ENCODE measurements at places on chromosomes 11 and 22. TPM values are rescaled to one million over a fixed set of nuclear protein-coding genes. Genes with fewer than 3 reads are reported as not detected.

Gene OR10D3
- total RNA-seq = not detected

DNA sequence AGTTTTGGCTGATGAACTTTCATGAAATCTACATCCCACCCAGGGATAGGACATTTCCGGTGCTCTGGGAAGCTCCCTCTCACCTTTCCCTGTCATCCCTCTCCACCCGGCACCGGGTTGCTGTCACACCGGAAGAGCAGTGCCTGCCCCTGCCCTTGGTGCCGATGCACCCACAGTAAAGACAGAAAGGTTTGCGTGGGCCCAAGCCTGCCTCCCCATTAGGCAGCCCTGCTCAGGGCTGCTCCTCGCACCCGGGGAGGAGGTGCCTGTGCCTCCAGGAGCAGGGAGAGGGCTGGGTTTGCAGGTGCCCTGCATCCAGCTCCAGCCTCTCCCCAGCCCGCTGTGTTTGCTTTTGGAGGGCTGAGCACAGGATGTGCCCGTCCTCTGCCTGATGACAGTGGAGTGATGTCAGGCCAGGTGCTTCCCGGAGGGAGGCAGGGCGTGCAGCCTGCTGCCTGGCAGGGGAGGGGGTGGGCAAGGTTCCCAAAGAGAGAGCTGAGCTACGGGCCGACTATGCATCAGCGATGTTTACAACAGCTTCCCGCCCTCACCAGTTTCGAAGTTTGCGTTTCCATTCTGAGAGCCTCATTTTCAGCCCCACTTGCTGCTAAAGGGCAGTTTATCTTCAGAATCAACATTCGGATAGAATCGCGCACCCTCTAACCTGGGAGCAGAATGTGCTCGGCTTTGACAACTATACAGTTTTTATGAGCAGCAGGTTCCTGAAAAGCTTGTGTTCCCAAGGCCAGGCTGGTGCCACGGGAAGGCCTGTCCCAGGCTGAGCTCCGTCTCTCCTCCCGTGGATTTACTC is 83.2 kb upstream of the CLDN5 start:
- H3K27ac ChIP-seq = peak overlapping the region; percentile 10
- no peaks in the 10 kb centered on the region for H3K36me3 ChIP-seq
- DNase-seq = peak; percentile 71
- H3K4me1 ChIP-seq = peaks cover 34% of the 10 kb centered on the region
- H3K4me3 ChIP-seq = no peak overlapping the region

GRCh38 chr11:34052608-34053160 is 1.2 kb downstream of the CAPRIN1 start:
- H3K36me3 ChIP-seq = no peaks in the 10 kb centered on the region
- peaks cover 46% of the 10 kb centered on the region for H3K4me1 ChIP-seq
- no peak for DNase-seq
- peak overlapping the region; percentile 97 for H3K27ac ChIP-seq

Gene NUDT8
- 3.1 TPM for total RNA-seq

DNA sequence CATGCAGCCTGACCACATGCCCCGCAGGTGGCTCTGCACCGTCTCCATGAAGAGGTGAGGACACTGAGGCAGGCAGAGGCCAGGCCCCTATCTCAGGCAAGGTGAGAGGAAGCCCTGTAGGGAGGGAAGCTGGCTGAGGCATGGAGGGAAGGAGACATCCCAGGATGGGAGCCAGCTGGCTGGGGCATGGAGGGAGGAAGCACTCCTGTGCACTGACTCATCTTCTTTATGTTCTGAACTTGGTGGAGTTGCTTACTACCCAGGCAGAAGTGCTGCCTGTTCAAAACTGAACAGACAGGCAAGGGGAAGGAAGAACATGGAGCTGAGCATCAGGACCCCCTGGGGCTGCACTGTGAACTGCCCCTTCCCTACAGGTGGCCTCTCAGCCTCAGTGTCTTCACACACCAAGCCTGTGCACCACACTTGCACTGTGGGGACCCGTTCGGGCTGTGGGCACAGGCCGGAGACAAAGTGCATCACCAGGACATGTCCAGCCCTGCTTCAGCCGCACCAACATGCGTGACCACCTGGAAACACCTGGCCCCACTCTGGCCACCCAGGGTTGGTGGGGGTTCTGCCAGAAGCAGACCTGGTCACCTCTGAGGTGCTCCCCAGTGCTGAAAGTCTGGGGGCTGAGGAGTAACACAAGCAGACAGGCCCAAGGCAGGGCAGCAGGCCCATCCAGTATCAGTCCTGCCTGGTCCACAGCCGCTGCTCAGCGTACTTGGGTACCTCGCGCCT is 55.5 kb downstream of the DGCR2 start:
- H3K4me1 ChIP-seq = no peaks in the 10 kb centered on the region
- no peak for DNase-seq
- H3K27me3 ChIP-seq = no peaks in the 10 kb centered on the region
- H3K36me3 ChIP-seq = peaks cover 77% of the 10 kb centered on the region

Gene GLYATL2
- total RNA-seq = not detected

Gene TMEM151A
- total RNA-seq = not detected

GRCh38 chr11:62353841-62354240 is 16.6 kb downstream of the ASRGL1 start:
- H3K4me1 ChIP-seq = no peaks in the 10 kb centered on the region
- H3K27ac ChIP-seq = no peak overlapping the region
- no peak overlapping the region for H3K4me3 ChIP-seq
- DNase-seq = no peak
- no peaks in the 10 kb centered on the region for H3K36me3 ChIP-seq

GRCh38 chr11:3103076-3103475 is 45.9 kb upstream of the CARS1 start:
- no peaks in the 10 kb centered on the region for H3K36me3 ChIP-seq
- no peak overlapping the region for H3K4me3 ChIP-seq
- no peaks in the 10 kb centered on the region for H3K4me1 ChIP-seq
- DNase-seq = no peak
- H3K27me3 ChIP-seq = no peaks in the 10 kb centered on the region
- no peak overlapping the region for H3K27ac ChIP-seq

Gene NCAPH2
- 81.1 TPM for total RNA-seq

DNA sequence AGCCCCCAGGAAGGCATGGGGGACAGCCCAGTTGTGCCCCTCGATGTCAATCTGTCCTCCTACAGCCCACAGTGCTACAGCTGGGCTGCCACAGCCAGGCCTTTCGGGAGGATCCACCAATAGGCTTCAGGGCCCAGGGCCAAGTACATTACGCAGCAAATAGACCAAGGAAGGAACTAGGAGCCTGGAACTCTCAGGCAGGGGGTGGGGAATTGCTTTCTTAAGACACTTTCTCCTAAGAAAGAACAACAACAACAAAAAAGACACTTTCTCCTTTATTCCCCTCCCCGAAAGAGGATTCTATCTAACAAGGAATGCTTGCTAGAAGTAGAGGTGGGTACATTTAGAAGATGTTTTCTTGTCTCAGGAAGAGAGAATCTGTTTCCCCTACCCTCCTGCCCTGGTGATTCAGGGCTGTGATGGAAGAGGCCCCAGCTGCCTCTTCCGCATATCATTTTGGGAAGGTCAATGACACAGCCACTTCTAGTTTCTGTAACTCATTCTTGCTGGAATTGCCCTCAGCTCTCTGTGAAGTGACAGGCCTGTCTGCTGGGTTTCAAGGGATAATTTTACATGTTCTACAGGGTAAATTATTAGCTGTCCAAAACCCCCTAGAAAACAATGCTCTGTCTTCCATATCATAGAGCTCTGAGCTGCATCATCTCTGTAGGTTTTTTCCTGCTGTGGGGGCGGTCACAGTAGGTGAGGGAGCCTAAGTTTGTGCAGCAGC is 6.0 kb upstream of the MALAT1 start:
- no peak overlapping the region for H3K27ac ChIP-seq
- no peaks in the 10 kb centered on the region for H3K36me3 ChIP-seq
- no peak overlapping the region for H3K4me3 ChIP-seq
- DNase-seq = peak; percentile 16
- H3K4me1 ChIP-seq = peaks cover 21% of the 10 kb centered on the region

DNA sequence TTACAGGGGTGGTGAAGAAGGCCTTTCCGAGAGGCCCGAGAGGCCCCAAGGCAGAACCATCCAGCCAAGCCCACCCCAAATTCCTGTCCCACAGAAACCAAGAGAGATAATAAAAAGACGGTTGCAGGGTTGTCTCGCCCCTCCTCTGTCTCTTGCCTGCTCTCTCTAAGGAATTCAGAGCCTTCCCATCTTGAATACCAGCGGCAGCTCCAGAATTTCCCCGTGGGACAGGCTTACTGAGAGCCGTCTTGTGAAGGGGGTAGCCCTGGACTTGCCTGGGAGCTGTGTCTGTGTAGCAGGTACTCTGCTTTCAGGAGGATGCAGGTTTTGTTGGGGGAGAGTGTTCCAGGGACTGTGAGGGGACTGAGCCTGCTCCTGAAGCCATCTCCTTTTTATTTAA is 9.6 kb upstream of the EIF3D start:
- no peaks in the 10 kb centered on the region for H3K36me3 ChIP-seq
- DNase-seq = no peak
- peaks cover 6% of the 10 kb centered on the region for H3K4me1 ChIP-seq
- H3K4me3 ChIP-seq = no peak overlapping the region

DNA sequence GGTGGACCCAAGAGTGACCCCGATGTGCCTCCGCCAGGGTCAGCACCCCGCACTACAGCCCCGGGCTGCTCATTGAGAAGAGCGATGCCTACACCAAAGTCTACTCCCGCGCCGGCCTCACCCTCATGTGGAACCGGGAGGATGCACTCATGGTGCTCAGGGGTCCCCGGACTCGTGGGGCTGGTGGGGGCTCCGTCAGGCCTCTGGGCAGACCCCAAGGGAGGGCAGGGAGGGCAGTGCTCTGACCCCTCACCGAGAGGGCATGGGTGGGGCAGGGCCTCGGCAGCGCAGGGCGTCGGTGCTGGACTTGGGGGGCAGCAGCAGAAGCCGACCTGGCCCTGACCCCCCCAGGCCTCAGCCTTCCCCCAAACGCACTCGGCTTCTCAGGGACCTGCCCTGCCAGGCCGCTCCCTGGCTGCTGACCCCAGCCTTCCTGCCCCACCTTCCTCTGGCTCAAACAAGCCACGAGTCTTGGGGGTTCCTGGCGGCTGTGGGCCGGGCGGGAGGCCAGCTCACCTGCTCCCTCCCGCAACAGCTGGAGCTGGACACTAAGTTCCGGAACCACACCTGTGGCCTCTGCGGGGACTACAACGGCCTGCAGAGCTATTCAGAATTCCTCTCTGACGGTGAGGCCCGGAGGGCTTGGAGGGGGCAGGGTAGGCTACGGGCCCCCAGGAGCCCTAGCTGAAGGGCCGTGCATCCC is 2.9 kb downstream of the MUC2 start:
- no peak for DNase-seq
- no peaks in the 10 kb centered on the region for H3K4me1 ChIP-seq
- H3K27ac ChIP-seq = no peak overlapping the region
- H3K4me3 ChIP-seq = no peak overlapping the region
- H3K36me3 ChIP-seq = no peaks in the 10 kb centered on the region

Measured in CD4-positive, alpha-beta memory T cell (primary cell).